ENCODE measurements at places on chromosomes 3 and 15. TPM values are rescaled to one million over a fixed set of nuclear protein-coding genes. Genes with fewer than 3 reads are reported as not detected.
A peak's percentile ranks its signal among the peaks of the same experiment; 100 is the strongest.

GRCh38 chr15:74240002-74240568 is 4.0 kb downstream of the CCDC33 start:
- no peak for DNase-seq

GRCh38 chr3:133475245-133476010 is 75.6 kb downstream of the BFSP2 start:
- DNase-seq = peak; percentile 58

- DNase-seq = no peak
Observed at GRCh38 chr3:179953993-179954870, 82.5 kb downstream of the PEX5L start.

Gene GOLGA8G
- not detected for total RNA-seq

Gene PLOD2
- 0.10 TPM for total RNA-seq

GRCh38 chr3:16839271-16840100 is 45.3 kb upstream of the PLCL2 start:
- no peak for DNase-seq

Gene SLC28A2
- total RNA-seq = not detected

DNA sequence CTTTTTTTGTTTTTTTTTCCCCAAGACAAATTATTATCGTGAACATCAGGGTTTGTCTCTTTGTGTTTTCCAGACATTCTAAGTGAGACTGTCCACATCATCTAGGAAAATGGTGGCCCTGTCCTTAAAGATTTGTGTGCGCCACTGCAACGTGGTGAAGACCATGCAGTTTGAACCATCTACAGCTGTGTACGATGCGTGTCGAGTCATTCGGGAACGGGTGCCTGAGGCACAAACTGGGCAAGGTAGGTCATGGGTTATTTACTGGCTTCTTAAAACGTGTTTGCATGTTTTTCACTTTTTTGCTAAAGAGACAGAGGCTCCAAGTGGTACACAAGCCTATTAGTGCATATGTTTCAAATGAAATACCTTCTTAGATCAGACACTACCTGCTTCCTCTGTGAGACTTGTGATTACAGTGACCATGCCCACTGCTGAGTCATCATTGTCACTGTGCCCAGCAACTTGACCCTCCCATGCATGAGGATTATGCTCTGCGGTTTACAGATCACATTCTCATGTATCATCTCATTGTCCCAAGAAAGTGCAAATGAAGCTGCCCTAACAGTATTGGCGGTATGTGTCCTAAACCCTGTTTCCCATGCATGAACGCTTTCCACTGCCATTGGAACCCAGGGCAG is 395.2 kb upstream of the TPM1 start:
- DNase-seq = no peak

DNA sequence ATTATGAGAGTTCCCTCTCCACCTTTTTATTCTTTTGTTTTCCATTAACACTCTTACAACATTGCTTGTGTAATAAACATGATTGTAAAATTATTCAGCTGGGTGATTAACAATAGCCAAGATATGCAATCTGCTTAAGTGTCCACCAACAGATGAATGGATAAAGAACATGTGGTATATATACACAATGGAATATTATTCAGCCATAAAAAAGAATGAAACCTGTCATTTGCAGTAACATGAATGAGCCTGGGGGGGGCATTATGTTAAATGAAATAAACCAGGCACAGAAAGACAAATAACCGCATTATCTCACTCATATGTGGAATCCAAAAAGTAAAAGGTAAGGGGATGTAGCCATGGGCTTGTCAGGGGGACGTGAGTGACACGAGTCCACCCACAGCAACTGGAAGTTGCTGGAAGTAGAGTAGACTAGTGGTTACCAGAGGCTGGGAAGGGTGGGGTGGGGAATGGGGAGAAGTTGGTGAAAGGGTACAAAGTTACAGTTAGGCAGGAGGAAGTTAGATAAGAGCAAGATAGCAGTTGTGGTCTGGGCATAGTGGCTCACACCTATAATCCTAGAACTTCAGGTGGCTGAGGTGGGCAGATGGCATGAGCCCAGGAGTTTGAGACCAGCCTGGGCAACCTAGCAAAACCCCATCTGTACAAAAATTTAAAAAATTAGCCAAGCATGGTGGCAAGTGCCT is 28.7 kb upstream of the CD47 start:
- no peak for DNase-seq

Gene ZNF860
- not detected for total RNA-seq

DNA sequence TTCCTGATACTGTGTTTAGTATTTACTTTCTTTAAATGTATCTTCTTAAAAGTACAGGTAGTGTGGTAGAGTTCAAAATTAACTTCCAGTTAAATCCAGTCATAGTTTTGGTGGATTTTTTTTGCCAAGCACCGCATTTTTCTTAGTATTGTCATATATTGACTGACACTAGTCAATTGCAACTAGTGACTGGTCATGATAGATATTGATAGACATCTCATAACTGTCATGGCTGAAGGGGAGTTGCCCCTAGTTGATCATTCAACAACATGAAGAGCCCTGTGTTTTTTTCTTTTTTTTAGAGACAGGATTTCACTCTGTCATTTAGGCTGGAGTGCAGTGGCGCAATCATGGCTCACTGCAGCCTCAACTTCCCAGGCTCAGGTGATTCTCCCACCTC is 22.1 kb downstream of the RAB8B start:
- no peak for DNase-seq

DNA sequence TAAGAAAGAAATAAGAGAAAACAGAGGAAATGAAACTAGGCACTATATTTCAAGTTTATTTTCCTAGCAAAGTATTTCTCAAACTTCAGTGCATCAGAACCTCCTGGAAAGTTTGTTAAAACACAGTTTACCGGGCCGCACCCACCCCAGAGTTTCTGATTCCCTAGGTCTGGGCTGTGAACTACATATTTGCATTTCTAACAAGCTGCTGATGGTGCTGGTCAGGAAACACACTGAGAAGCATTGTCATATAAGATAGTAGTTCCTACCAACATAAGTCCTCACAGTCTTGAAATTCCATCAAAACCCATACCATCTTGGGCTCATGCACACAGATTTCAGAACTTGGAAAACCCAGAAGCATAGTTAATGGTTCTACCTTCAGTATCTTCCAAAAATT is 8.3 kb downstream of the SLC9A9 start:
- no peak for DNase-seq

- DNase-seq = peak; percentile 56
Observed at GRCh38 chr15:60326824-60327654, 70.7 kb downstream of the ANXA2 start.

GRCh38 chr3:29374226-29374625 is 93.4 kb downstream of the RBMS3 start:
- no peak for DNase-seq

GRCh38 chr3:47370887-47371697 is 9.7 kb upstream of the PTPN23 start:
- peak; percentile 49 for DNase-seq

GRCh38 chr3:74415731-74416130 is 198.7 kb downstream of the CNTN3 start:
- DNase-seq = no peak

DNA sequence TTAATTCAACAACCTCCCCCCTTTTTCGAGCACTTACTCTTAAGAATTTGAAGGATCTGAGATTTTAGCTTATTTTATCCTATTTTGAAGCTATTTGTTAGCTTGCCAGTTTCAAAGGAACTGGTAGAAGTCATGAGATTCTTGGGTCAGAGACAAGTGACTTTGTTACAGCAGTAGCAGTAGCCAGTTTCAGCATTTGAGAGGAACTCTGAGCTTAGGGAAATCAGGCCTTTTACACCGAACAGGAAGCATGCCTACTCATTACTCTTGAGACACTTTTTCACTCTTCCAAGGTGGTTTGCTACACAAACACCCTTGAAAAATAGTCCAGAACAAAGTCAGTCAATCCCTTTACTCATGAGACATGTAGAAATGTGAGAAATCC is 24.5 kb upstream of the TM4SF1 start:
- no peak for DNase-seq

GRCh38 chr15:48563934-48564333 is 81.6 kb downstream of the FBN1 start:
- no peak for DNase-seq

Gene SCN11A
- total RNA-seq = 0.05 TPM

DNA sequence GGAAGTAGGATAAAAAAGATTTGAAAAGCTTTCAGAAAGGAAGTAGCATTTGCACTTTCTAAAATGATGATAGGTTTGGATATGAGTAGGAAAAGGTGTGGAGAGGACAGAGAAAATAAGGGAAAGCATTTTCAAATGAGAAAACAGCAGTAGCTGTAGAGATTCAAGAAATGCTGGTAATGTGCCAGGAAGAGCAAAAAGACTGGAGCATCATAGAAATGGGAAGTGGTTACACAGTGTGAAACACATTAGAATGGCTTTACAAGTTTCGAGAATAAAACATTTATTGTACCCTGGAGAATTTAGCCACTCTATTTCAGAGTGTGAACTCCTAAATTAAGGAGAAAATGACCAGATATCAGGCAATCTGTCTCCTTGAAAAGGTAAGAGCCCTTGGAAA is 108.3 kb upstream of the CHL1 start:
- no peak for DNase-seq

DNA sequence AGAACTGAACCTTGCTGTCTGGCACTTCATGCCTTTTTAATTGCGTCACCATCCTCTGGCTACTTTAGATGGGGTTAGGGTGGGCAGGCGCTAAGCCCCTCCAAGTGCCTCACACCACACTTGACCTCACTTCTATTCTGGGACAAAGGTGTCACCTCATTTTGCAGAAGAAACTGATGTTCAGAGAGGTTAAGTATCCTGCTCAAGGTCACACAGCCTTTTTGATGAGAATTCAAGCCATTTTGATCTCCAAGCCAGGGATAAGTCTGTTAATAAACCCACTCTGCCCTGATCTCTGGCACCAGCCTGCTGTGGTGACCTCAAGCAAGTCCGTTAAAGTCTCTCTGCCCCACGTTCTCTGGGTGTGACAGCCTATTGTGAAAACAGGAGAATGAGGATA is 58.8 kb upstream of the PRR23C start:
- no peak for DNase-seq

Gene GP9
- not detected for total RNA-seq

DNA sequence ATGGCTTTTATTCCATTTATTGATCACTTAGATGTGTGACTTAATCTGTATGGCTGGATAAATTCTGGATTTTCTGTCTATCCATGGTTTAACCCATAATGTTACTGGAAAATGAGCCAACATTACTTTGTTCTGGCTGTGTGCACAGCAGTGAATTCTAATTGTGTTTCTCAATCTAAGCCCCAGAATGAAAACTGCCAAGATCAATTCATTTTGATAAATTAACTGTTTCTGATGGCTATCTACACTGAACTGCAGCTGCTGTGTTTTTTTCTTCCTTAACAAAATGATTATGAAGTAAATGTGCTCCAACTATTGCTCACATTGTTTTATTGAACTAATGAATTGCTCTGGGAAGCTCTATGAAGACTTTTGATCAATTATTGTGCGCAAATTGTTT is 35.7 kb upstream of the CPB1 start:
- DNase-seq = no peak

DNA sequence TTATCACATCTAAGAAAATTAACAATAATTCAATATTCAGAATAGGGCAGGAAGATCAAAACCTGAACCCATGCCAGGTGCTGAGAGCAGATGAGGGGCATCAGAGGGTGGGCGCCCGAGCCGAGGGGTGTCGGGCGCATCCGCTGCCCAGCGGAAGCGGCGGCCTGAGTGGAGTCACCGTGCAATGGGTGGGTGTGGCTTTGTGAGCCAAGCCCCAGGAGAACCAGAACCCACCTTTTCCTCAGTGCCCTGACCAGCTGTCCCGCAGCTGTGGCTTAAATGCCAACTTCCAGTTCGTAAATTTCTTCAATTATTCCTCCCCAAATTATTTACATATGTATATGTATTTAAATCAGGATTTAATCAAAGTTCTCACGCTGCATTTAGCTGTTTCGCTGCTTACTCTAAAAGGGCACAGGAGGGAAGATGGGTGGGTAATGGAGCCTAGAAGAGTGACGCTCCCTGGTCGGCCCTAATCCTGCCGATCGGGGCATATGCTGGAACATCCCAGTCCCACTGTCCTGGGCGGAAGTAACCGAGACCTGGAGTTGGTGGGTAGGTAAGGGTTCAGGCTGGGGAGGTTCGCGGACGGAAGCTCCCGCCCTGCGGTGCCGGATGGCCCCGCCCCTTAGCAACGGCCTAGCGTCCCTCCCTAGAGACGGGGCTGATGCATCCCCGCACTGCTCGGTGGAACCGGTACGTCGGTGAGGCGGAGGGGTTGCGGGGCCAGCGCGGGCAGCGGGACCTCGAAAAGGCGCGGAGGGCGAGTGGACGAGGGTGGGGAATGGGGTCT is 1.3 kb downstream of the DNAH1 start:
- peak; percentile 82 for DNase-seq

Gene MORC1
- not detected for total RNA-seq

Gene VWA5B2
- not detected for total RNA-seq

All from activated CD4-positive, alpha-beta T cell treated with anti-CD3 and anti-CD28 coated beads, Interleukin-2, amount 10 ng/mL, durations not matched to agents 7 days and 5 days (primary cell).